Sciatic nerve (tissue), 2 donors: ENCODE measurements at places on chromosomes 2 and 18. TPM values are rescaled to one million over a fixed set of nuclear protein-coding genes. Genes with fewer than 3 reads are reported as not detected.

The HOXD12 gene
- not detected for total RNA-seq

The HOXD13 gene
- total RNA-seq: not detected

The PPM1B gene
- 50.9 TPM for total RNA-seq

GRCh38 chr2:42902939-42903709, 110.7 kb upstream of the HAAO start:
- no peak for DNase-seq

The GREB1L gene
- 2.0 TPM for total RNA-seq

DNA sequence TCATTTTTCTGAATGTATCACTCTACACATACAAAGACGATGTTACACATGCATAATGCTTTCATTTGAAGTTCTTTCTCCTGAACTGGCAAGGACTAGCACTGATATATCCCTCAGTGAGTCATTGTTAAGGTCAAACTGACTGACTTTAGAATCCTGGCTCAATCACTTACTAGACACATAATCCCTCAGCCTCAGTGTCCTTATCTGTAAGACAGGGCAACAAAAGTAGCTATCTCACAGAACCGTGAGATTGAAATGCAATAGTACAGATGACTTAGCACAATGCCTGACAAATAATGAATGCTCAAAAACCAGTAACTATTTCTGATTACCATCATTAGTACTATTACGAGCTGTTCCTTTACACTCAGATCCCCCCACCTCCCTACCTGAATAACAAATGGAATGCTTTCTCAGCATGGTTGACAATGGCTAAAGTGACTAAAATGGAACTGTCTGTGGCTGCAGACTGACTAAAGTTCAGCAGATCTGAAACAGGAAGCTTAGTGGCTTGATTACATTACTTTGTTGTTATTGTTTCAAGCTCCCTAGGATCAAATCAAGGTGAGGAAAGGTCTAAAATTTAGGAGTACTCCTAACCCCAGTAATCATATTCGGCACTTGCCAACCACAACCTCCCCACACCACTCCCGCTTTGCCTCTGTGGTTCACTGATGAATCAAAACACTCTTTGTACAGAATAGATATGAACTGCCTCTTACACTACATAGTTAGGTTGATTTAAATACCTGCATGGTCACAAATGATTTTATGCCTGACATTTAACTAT, 35.8 kb upstream of the CACNB4 start:
- no peak for DNase-seq

The RUFY4 gene
- 0.36 TPM for total RNA-seq

The IL36G gene
- not detected for total RNA-seq

The VPS4B gene
- total RNA-seq: 60.4 TPM

The OR6B2 gene
- 5.1 TPM for total RNA-seq

The RBM44 gene
- total RNA-seq: 1.2 TPM

- DNase-seq: no peak
These were observed 220.8 kb downstream of the TFCP2L1 start for GRCh38 chr2:121064186-121064585.

GRCh38 chr2:227411320-227411989, 23.7 kb upstream of the SCYGR1 start:
- no peak for DNase-seq
